Kidney tubule cell (primary cell): ENCODE measurements at places on chromosomes 12 and 14.

DNA sequence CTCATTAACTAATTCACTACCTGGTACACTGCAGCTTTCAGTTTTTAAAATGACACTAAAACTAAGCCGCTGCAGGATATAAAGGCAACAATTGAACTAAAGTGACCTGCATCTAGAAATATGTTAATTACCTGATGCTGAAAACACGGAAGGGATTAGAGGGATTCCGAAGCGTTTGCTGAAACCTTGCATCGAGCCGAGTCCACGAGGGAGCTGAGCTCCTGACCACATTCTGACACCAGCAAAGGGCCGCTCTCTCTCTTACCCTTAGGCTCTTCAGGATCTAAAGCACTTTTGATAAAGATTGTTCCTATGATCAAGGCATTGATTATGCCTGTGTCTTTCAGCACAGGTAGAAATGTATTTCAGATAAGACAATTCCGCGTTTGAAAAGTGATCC is 59.5 kb upstream of the CDKN3 start:
- DNase-seq: no peak

DNA sequence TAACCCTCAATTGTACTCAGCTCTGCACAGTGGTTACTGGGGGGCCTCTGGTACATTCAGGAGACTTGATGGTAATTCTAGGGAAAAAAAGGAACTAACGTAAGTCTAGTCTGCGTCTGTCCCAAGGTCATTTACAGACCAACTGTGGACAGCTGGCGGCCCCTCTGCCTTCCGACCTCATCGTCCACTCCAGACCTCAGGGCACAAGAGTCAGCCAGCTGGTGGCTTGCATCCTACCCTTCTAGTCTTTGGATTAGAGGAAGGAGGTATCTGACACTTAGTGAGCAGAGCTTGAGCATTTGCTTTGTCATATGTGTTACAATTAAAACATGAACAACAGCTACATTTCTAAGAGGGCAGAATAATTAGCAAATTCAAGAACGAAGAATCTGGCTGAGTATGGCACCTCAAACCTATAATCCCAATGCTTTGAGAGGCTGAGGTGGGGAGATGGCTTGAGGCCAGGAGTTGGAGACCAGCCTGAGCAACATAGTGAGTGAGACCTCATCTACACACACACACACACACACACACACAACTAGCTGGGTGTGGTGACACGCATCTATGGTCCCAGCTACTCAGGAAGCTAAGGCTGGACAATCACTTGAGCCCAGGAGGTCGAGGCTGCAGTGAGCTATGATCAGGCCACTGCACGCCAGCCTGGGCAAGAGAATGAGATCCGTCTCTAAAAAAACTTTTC is 36.5 kb downstream of the SSH1 start:
- peak; percentile 32 for DNase-seq

GRCh38 chr12:116990971-116991966 is 80.5 kb downstream of the FBXW8 start:
- no peak for DNase-seq

GRCh38 chr14:104150136-104151025 is 12.0 kb downstream of the KIF26A start:
- no peak for DNase-seq

DNA sequence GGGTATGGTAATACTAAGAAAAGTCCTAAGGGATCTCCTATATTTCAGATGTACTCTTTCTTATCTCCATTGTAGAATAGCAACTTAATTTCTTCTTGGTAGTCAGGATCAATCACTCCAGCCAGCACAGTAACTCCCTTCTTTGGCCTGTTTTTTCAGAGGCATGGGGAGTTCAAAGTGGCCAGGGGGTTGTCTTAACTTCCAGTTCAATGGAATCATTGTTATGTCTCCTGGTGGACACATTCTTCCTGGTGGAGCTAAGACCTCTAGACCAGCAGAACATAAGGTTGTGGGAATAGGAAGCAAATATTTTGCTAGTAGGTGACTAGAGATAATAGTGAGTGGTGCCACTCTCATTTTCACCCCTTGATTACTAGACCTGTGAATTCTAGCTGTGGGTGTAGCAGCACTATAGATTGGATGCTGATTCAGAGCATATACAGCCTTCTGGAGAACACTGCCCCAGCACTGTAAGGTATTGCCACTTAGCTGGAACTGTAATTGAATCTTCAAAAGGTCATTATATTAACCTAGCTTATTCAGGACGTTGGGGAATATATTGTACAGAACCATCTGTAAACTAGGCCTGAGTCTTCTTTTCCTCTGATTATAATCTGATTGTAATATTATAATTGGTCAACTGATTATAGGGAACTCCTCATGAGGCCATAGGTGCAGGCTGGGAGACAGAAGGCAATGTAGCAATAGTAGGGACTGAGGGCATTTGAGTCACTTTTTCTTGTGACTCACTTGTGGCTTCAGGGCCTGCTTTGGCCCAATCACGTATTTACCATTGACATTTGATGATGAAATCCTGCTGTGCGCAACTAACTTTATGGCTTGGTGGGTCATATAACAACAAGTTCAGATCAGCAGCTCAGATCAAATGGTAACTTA is 60.2 kb upstream of the ATP2B1 start:
- peak; percentile 84 for DNase-seq

- DNase-seq: peak; percentile 13
These were observed 51.7 kb upstream of the KICS2 start for GRCh38 chr12:64273527-64274403.

GRCh38 chr14:100147691-100148464 is 11.6 kb downstream of the DEGS2 start:
- no peak for DNase-seq

- no peak for DNase-seq
These were observed 41.9 kb downstream of the SLC6A12 start for GRCh38 chr12:171743-172676.

- DNase-seq: peak; percentile 88
These were observed 215.1 kb downstream of the CACNA1C start for GRCh38 chr12:2267703-2268470.

DNA sequence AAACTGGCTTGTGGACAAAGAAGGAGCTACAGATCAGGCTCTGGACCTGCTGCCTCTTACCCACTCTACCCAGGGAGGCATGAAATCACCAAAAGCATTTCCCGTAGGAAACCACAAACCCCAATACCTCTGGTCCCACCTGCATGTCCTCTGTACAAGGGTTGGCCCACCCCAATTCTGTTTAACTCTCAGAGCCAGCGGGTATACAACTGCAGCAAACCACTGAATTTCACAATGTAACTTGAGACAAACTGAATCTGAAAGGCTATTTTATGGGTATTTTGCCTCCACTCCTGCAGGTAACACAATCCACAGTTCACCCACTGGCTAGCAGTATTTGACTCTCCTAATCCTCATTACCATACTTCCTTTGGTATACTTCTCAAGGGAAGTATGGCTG is 16.5 kb downstream of the SIX1 start:
- DNase-seq: no peak

- DNase-seq: peak; percentile 33
These were observed at the start of gene PPFIA2 for GRCh38 chr12:81759190-81760051. PPFIA2 (minus strand) TSS chr12:81759350.

DNA sequence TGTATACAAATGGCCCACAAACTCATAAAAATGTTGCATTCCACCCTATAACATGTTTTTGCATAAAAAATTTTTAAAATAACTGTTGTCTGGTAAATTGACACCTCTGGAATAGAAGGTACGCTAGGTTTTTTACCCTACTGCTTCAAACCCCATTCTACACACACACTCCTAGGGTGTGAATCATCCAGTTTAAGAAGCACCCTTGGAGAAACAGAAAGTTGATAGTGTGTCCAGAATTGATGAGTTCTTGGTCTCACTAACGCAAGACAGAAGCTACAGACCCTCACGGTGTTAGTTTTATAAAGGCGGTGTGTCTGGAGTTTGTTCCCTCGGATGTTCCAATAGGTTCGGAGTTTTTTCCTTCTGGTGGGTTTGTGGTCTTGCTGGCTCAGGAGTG is 158.5 kb downstream of the KLRB1 start:
- no peak for DNase-seq
